ENCODE measurements at places on chromosomes 1 and 21.

DNA sequence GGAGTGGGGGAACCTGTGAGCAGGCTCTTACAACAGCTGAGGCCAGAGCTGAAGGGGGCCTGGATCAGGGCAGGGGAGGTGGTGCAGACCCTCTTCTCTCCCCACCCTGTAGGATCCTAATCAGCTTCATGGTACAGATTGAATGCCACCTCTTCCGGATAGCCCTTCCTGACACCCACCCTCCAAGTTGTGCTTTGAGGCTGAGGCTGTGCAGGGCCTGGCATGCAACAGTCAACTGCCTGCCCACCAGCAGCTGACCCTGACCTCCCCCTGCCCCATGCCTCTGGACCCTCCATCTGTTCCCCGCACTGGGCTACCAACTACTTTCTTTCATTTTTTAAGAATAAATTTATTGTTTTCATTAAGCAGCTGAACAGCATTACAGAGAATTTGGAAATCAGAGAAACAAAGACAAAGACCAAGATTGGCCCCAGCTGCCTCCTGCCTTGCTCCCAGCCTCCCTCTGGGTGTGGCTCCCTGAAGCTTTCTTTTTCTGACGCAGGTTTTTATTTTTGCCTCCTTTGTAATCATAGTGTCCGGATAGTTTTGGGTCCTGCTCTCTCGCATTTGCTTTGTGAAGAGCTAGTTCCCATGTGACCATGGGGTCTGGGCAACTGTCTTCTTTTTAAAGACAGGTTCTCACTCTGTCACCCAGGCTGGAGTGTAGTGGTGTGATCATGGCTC, 12.8 kb downstream of the ZNF362 start:
- no peak for DNase-seq

DNA sequence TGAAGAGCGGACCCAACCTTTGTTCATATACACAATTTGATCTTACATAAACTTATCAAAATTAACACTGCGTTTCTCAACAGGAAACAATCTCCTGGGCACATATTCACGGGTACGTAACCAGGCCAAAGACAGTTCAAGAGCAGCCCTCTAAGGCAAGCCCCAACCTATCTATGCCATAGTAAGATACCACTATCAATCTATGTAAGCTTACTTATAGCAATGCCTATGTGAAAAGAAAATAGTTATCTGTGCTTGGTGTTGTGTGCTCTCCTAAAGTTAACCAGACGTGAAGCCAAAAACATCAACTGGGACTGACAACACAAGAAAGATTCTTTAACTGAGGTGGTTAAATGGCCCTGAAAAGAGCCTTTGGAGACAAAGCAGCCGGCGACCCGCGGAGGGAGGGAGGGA, 49.4 kb upstream of the BOLA1 start:
- DNase-seq: no peak

DNA sequence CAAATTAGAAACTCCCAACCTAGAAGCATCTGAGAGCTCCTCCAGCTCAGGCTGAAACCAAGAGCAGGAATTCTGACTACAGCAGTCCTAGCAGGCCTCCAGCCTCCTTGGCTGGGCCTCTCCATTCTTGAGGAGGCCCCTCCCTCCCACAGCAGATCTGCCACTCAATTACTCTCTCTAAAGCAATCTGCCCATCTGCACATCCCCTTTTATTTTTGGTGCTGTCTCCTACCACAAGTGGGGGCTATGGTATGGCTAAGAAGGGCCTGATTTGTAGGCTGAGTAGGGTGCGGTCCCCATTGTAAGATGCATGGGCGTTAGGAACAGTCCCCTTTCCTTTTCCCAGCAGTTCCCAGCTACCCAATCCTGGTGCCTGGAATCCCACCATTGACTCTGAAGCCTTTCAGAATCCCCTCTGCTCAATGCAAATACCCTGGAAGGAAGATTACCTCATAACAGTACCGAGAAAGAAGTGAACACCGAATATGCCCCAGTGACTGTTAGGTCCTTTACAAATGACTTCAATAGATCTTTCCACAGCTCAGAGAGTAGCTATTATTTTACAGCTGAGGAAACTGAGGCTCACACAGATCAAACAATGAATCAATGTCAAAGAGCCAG, 11.6 kb upstream of the TTC39A start:
- no peak for DNase-seq

- no peak for DNase-seq
Observed at GRCh38 chr21:37244501-37245095, 22.5 kb downstream of the VPS26C start.

GRCh38 chr1:99943223-99943794, 26.5 kb upstream of the SLC35A3 start:
- no peak for DNase-seq

GRCh38 chr1:59044535-59045121, 252.3 kb upstream of the FGGY start:
- no peak for DNase-seq

- no peak for DNase-seq
Observed at GRCh38 chr1:24108334-24109165, 3.4 kb downstream of the MYOM3 start.

DNA sequence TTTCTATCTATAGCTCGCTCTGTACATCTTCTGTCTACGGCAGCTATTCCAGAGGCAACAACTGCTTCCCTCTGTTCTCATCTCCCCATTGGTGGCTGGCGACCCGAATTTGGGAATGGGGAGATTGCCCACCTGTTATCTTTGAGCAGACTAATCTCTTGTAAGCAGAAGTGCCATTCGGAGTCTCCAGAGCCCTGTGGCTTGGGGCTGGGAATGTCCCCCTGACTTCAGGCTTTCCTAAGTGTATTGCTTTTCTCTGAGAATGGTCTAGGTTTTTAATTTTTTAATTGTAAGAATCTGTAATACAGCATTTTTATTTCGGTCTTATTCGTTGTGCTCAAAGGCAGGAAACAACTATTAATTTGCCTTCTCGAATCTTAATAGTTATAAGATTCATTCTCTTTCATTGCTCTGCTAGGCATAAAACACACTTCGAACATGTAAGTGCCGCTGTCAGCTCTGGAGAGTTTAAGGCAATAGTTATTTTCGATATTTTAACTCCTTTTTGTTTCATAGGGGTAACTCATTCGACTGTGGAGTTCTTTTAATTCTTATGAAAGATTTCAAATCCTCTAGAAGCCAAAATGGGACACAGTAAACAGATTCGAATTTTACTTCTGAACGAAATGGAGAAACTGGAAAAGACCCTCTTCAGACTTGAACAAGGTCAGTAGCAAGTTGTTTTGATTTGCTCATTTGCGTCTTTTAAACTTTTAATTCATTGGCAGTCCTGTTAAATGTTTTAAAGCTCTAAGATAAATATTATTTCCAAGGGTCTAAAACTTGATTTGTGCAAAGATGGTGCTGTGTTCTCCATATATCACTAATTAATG, 514 bp downstream of the AGL start:
- DNase-seq: no peak

- DNase-seq: no peak
Observed at GRCh38 chr21:33657124-33657820, 15.0 kb downstream of the ITSN1 start.

GRCh38 chr1:54121482-54122134, 31.2 kb downstream of the CDCP2 start:
- peak; percentile 47 for DNase-seq

DNA sequence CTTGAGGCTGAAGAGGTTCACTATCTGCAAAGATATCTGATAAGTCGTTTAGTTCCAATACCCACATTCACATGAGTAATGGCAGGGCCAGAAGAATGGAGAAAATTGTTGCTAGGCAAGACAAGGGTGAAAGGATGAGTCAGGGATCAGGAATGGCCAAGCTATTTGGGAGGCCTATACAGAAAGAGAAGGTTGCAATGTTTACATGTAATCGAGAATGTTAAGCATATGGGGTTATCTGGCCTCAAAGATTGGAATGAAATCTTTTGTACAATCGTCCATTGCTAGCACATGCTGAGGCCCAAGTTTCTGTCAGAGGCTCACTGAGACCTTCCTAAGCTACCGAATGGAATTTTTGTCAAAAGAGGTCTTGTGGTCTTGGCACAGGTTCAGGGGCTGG, 299.9 kb upstream of the PLD5 start:
- DNase-seq: no peak

- DNase-seq: no peak
Observed at GRCh38 chr1:109112056-109112651, 1.8 kb upstream of the ELAPOR1 start.

GRCh38 chr21:16838331-16838730, 674.5 kb upstream of the CXADR start:
- no peak for DNase-seq

DNA sequence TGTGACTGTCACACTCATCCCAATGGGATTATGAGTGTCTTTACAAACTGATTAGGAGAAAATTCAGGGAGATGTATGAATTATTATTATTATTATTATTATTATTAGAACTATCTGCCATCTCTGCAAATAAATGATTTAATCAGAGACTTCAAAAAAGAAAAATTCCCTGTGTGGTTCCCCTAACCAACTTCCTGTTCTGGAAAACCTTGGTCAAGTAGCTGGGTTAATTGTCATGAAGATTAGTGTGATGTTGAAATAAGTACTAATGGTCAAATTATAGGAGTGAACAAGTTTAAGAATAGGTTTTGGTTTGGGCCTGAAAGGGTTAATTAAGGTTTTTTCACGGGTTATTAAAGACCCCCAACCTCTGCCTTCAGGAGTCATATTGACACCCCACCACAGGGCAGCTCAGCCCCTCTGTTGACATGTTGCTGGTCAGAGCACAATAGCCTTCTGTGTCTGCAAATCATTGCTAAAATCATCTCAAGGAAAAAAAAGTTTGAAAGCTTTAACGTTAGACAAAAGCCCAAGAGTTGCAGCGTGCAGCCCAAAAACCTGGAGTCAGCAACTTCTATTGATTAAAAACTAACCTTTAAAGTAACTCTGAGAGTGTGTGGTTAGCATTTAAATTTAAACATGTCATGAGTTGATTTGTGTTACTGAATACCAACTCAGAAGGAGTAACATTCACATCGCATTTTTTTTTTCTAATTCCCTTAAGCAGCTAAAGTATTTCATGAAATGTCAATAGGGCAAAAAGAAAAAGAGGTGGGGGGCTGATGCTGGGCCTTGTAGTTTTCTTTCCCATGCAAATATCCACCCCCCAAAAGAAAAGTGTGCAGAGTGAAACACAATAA, 272.5 kb downstream of the TM2D1 start:
- DNase-seq: no peak

DNA sequence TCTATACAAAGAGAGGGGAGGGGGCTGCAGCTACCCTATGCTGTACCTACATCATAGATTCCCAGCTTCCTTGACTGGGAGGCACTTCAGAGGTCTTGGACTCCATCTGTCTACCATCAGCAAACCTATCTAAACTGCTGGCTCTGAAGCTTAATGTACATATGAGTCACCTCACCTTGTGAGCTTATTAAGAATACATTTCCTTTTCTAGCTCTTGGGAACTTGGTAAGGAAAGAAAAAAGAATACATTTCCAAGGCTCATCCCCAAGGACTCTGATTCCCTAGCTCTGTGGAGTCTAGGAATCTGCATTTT, 50.0 kb upstream of the PRELP start:
- DNase-seq: no peak

- no peak for DNase-seq
Observed at GRCh38 chr1:192984080-192984479, 75.1 kb downstream of the UCHL5 start.

DNA sequence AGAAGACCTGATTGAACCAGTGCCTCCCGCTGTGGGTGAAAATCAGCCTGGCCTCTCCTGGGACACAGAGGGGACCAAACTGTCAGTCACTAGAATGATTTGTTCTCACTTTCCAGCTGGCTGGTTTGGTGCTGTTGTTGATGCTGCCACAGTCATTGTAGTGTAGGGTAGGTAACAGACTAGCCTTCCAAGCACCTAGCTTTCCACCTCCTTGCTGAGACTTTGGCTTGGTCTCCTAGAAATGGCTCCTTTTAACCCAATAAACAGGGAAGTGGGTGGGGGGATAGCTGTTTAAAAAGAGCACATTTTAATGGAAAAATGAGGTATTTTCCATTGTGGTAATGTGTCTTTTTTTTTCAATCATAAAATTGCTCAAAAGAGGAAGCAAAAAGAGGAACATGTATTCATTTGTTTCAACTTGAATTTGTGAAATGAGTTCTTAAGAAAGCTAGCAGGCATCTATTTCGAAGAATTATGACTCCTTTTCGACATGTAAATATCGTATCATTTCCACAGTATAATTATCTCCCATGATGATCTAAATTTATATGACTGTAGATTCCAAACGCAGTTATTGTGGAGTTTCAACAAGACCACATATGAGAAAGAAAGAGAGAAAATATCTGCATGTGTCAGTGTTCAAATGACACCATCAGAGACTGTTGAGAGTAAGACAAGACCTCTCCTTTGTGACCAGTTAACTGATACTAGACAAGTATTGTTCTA, 190.1 kb downstream of the HLX start:
- DNase-seq: no peak

GRCh38 chr1:46687093-46687659, 15.5 kb downstream of the TEX38 start:
- no peak for DNase-seq

- DNase-seq: no peak
Observed at GRCh38 chr1:24566236-24566867, 10.5 kb downstream of the NCMAP start.

DNA sequence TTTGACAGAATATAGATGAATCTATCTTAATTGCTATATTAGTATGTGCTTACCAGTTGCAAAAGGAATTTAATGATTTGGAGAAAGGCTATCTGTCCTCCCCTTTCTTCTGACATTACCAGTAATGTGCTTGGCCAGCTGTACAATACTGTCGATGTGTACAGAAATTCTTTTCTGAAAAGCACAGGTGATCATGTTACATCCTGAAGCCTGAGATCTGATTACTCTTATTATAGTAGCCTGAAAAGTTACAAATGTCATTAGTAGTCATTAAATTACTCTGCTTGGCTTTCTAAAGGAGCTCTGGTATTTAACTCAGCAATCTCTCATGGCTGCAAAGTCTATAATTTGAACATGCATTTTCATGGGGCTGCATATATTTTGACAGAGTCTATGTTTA, 209.8 kb downstream of the PTPRC start:
- DNase-seq: no peak
